ENCODE measurements at places on chromosomes 13 and 19. TPM values are rescaled to one million over a fixed set of nuclear protein-coding genes. Genes with fewer than 3 reads are reported as not detected.

SHISA2 gene
- total RNA-seq: 1.6 TPM

GRCh38 chr13:47671776-47672175, 329.3 kb downstream of the SUCLA2 start:
- no peak for DNase-seq
- no peaks in the 10 kb centered on the region for H3K36me3 ChIP-seq
- no peaks in the 10 kb centered on the region for H3K4me1 ChIP-seq
- H3K27ac ChIP-seq: no peak overlapping the region
- no peaks in the 10 kb centered on the region for H3K27me3 ChIP-seq

DNA sequence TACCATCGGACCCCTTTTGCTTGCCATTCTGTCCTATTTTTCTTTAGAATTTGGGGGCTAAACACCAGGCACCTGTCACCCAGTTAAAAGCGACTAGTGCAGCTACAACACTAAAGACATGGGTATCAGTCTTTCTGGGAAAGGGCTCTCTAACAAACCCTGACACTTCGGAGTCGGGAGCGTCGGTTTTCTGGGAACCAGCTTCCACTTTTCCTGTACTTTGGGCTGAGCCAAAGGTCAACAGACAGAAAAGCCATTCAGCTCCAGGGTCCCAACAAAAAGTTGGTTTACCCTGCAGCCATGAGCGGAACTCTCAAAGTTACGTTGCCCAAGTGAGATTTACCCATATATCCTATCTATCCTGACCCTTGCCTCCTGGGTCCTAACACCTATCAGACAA, 337.0 kb upstream of the SLITRK5 start:
- H3K27ac ChIP-seq: no peak overlapping the region
- no peaks in the 10 kb centered on the region for H3K27me3 ChIP-seq
- no peak overlapping the region for H3K4me3 ChIP-seq
- H3K4me1 ChIP-seq: no peaks in the 10 kb centered on the region

VSTM2B gene
- 0.24 TPM for total RNA-seq

- H3K27ac ChIP-seq: no peak overlapping the region
- DNase-seq: no peak
- H3K36me3 ChIP-seq: no peaks in the 10 kb centered on the region
- H3K4me3 ChIP-seq: no peak overlapping the region
- no peaks in the 10 kb centered on the region for H3K4me1 ChIP-seq
Observed at GRCh38 chr13:98222816-98223215, 45.7 kb upstream of the RNF113B start.

- H3K4me3 ChIP-seq: no peak overlapping the region
- no peaks in the 10 kb centered on the region for H3K4me1 ChIP-seq
- DNase-seq: no peak
- H3K36me3 ChIP-seq: no peaks in the 10 kb centered on the region
- no peak overlapping the region for H3K27ac ChIP-seq
Observed at GRCh38 chr13:22091222-22091970, 420.5 kb downstream of the FGF9 start.

DNA sequence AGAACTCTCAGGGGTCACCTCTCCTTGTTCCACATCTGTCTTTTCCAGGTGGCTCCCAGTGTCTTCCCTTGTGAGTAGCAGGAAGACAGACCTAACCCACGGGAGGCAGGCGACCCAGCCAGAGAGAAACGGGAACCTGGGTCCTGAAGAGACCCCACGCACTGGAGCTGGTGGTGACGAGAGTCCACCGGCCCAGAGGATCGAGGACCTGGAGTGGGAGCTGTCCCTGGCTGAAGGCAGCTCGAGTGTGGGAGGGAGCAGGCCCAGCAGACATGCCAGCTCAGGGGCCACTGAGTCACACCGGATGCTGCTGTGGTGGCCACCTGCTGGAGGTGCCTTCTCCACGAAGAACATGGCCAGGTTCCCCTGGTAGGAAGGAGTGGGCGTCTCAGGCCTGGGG, 66.5 kb upstream of the ATP12A start:
- no peaks in the 10 kb centered on the region for H3K27me3 ChIP-seq
- DNase-seq: no peak
- H3K4me3 ChIP-seq: no peak overlapping the region
- no peak overlapping the region for H3K27ac ChIP-seq

DNA sequence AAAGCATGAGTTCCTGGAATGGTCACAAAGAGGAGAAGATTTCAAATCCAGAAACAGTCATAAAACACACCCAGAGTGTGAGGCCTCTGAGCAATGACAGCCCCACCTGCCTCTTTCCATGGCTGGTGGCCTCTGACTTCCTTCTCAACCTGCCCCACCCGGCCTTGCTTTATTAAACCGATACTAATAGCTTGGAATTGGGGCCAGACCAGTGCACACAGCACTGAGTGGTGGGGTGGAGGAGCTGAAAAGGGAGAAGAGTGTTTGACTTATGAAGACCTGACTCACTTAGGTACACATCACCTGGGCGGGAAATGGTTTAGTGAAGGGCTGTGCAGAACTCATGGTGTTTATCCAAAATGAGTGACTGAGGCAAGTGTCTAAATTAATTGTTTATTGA, 20.7 kb upstream of the CEACAM6 start:
- no peaks in the 10 kb centered on the region for H3K36me3 ChIP-seq
- no peak for DNase-seq
- no peaks in the 10 kb centered on the region for H3K4me1 ChIP-seq
- no peak overlapping the region for H3K4me3 ChIP-seq

- no peaks in the 10 kb centered on the region for H3K4me1 ChIP-seq
- DNase-seq: no peak
- H3K27ac ChIP-seq: no peak overlapping the region
- no peak overlapping the region for H3K4me3 ChIP-seq
- no peaks in the 10 kb centered on the region for H3K27me3 ChIP-seq
Observed at GRCh38 chr19:30546332-30546731, 174.1 kb downstream of the ZNF536 start.

GRCh38 chr13:55437162-55437561, 1703.6 kb upstream of the PRR20A start:
- no peak for DNase-seq
- no peaks in the 10 kb centered on the region for H3K27me3 ChIP-seq
- no peak overlapping the region for H3K4me3 ChIP-seq
- H3K36me3 ChIP-seq: no peaks in the 10 kb centered on the region

GRIN3B gene
- 0.56 TPM for total RNA-seq

- no peaks in the 10 kb centered on the region for H3K4me1 ChIP-seq
- H3K27ac ChIP-seq: no peak overlapping the region
Observed at GRCh38 chr13:26927511-26927910, 166.9 kb upstream of the GPR12 start.

GRCh38 chr13:29605860-29606526, 10.5 kb upstream of the SLC7A1 start:
- DNase-seq: no peak
- H3K27me3 ChIP-seq: no peaks in the 10 kb centered on the region
- no peak overlapping the region for H3K27ac ChIP-seq
- H3K4me1 ChIP-seq: no peaks in the 10 kb centered on the region
- H3K4me3 ChIP-seq: no peak overlapping the region

DNA sequence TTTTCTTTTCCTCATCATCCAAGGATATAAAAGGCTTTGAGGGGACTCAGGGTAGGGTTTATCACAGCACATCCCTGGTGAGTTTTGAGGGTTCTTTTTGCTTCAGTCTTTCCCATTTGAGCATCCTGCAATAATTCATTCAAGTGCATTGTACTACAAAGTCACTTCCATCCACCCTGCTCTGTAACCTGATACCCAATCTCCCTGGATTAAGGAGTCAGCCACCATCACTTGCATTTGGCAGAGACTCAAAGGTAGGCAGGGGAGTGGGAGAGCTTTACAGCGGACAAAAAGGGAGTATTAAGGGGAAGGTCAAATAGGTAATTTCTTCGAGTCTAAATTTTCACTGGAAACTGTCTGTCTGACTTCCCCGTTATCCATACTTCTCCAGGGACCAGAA, 216.1 kb upstream of the TMTC4 start:
- no peaks in the 10 kb centered on the region for H3K36me3 ChIP-seq

- no peak for DNase-seq
- H3K4me3 ChIP-seq: no peak overlapping the region
- H3K27ac ChIP-seq: no peak overlapping the region
- peaks cover 5% of the 10 kb centered on the region for H3K4me1 ChIP-seq
- H3K36me3 ChIP-seq: no peaks in the 10 kb centered on the region
Observed at GRCh38 chr13:59721926-59722910, 441.5 kb downstream of the DIAPH3 start.

DNA sequence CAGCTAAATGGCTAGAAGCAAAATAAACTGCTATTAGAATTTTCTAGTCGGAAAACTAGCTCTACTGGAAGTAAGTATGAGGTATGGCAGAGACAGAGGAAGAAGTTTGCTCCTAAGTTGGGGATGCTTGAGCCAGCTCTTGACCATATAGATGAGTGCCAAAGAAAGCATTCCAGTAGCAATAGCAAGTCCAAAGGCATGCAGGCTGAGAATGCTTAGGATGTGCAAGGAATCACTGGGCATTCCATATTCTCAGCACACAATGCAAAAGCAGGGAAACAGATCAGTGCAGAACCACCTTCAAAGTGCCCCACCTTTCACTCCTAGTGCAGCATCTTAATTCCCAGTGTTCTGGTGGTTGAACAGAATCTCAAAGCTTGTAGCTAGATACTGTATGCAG, 32.9 kb downstream of the SERTM1 start:
- no peaks in the 10 kb centered on the region for H3K27me3 ChIP-seq
- no peak overlapping the region for H3K27ac ChIP-seq
- no peaks in the 10 kb centered on the region for H3K4me1 ChIP-seq
- H3K4me3 ChIP-seq: no peak overlapping the region
- DNase-seq: no peak
- H3K36me3 ChIP-seq: no peaks in the 10 kb centered on the region

GRCh38 chr13:113122550-113123225, at the start of gene F10:
Gene F10 (plus strand): TSS chr13:113122799. CDS start chr13:113122856, 57 bp downstream.
- no peaks in the 10 kb centered on the region for H3K36me3 ChIP-seq
- H3K27me3 ChIP-seq: no peaks in the 10 kb centered on the region
- H3K4me1 ChIP-seq: no peaks in the 10 kb centered on the region
- no peak within 1 kb of the TSS for H3K27ac ChIP-seq

PTH2 gene
- total RNA-seq: not detected

- H3K36me3 ChIP-seq: no peaks in the 10 kb centered on the region
- H3K4me3 ChIP-seq: no peak overlapping the region
- no peak for DNase-seq
- H3K4me1 ChIP-seq: no peaks in the 10 kb centered on the region
Observed at GRCh38 chr13:25738342-25739196, 313.2 kb downstream of the SHISA2 start.
